ENCODE measurements at places on chromosomes 4 and X.

GRCh38 chr4:3611778-3612177, 79.6 kb upstream of the LRPAP1 start:
- no peak for DNase-seq

DNA sequence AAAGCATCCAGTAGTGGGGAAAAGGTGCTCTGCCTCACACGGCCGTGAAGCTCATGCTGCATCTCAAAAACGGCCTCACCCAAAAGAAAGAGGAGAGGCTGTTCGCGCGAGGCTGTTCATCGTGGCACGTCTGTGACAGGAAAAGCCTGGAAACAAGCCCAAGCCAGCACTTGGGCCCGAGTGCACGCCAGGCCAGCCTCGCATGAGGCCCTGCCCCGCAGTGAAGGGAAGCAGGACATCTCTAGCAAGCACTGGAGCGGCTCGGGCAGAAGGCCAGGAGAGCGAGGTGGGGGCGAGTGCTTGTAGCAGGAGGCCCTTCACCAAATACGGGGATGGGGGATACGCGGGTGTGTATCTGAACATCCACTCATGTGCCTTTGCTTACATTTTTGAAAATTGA, 39.9 kb upstream of the MXD4 start:
- no peak for DNase-seq

- no peak for DNase-seq
Observed at GRCh38 chr4:78081541-78081940, 24.4 kb downstream of the FRAS1 start.

- no peak for DNase-seq
Observed at GRCh38 chrX:133857640-133858269, 127.6 kb downstream of the GPC3 start.

DNA sequence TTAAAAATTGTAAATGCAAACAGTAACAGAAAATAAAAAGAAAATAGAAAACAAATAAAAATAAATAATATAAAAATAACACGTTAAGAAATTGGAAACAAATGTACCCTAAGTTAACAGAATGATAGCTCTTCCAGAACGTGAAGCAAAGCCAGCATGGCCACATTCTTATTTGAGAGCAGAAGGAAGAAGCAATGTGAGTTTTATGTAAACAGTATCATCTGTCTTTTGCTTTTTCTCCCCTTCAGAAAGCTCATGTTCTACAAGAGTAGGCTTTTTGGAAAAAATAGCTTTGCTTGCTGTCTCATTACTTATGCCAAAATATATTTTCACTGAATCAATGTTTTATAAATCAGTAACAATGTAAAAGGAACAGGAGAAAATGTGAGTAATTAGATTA, 18.7 kb downstream of the NPY2R start:
- no peak for DNase-seq

GRCh38 chrX:67568769-67569168, 24.9 kb downstream of the AR start:
- DNase-seq: no peak

DNA sequence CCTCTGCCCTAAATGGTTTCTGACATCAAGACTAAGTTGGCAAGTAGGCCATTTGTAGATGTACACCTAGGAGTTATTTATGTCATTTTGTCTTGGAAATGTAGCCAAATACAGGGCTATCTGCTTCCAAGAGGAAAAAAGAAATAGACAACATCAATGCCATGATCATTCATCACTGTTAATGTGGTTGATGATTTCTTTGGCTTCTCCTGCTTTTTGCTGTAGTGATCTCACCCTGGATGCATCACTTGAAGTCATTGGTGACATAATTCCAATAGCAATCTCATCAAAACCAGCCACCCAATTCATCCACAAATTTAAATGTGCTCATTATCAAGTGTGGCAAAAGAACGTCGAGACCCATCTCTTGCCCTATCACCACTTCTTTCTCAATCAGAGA, 222.6 kb upstream of the PPARGC1A start:
- DNase-seq: no peak

DNA sequence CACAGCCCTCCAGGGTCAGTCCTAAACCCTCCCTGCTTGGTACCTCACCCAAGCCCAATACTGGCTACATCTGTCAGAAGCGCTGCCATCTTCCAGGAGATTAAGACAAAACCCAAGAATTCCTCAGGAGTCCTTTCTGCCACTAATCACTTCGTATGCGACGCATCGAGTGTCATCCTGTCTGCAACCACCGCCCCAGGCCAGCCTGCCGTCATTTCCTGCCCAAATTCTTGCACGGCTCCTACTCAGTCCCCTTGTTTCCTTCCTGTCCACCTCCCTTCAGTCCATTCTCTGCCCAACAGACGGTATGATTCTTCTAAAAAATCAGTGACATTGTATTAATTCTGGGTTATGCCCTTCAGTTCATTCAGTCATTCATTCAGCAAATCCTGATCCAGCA, 113.6 kb downstream of the NFKB1 start:
- DNase-seq: peak; percentile 2

DNA sequence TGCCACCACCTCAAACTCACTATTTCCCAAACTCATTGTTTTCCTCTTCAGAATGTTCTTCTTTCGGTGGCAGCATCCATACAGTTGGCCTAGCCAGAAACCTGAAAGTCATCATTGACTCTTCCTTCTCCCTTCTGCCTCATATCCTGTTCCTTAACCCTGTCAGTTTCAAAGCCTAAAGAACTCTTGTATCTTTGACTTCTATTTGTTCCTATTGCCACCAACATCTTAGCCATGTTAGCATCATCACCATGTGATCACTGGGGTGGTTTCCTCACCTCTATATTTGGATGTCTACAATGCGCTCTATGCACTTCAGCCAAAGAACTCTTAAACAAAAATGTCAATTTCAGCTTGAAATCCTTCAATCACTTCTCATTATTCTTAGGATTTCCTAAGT, 29.0 kb downstream of the DDX60L start:
- no peak for DNase-seq

- DNase-seq: no peak
Observed at GRCh38 chrX:14354521-14354920, 174.8 kb upstream of the GLRA2 start.

Data from effector CD8-positive, alpha-beta T cell (primary cell).